DMS 273 treated with DMSO at 0.1 percent for 48 hours (cell line): ENCODE measurements at places on chromosomes 11 and 22.

GRCh38 chr11:1870326-1870696 is 17.4 kb downstream of the LSP1 start:
- DNase-seq, result no peak

- DNase-seq, result no peak
Measured at GRCh38 chr11:96390488-96390792, 627 bp downstream of the JRKL start.

GRCh38 chr11:123082977-123083376 is 21.0 kb upstream of the HSPA8 start:
- DNase-seq, result no peak

DNA sequence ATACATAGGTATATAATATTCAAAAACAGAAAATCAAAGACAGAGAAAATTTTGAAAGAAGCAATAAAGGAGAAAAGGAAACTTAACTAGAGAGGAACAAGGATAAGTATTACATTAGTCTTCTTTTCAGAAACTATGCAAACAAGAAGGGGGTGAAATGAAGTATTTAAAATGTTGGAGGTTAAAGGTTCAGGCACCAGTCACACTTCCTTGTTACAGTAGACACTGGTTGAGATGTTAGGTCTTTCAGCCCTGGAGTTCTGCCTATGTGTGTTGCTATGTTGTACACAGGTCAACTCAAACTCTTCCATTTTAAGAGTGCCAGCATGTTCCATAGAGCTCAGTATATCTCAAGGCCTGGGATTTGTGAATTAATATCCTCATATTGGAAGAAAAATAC is 6.0 kb upstream of the MS4A4A start:
- DNase-seq, result no peak

DNA sequence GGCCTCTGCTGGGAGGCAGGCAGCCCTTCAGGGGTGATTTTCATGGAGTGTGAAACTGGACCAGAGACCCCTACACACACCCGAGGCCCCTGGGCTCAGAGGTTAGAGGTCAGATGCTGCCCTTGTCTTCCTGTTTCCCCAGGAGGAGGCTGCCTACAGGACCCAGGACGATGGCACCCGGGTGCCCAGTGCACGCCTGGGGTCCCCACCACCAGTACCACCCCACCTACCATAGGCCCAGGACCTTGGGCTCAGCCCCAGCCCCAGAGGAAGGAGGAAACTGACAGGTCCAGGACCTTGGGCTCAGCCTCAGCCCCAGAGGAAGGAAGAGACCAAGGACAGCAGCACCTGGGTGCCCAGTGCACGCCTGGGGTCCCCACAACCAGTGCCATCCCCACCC is 79.2 kb downstream of the BRD1 start:
- DNase-seq, result no peak

DNA sequence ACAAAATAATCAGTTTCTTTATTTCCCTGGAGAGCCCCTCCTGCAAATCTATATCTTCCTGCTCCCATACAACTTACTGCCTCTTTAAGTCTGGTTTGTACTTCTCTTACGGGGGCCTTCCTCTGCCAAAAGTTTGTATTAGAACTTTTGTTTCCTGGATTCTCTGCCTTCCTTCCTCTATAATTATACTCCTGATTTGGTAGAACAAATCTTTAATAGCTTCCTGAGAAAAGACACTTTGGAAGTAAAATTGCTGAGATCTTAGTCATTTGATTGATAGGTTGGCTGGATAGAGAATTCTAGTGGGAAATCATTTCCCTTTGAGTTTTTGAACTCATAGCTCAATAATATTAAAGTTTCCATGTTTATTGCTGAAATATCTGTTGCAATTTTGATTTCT is 499.2 kb downstream of the RAB38 start:
- DNase-seq, result no peak

- no peak for DNase-seq
Measured at GRCh38 chr11:128904656-128905344, 13.6 kb downstream of the KCNJ5 start.

GRCh38 chr11:44911029-44911814 is 39.5 kb downstream of the TP53I11 start:
- DNase-seq, result no peak

- DNase-seq, result no peak
Measured at GRCh38 chr22:33920197-33920540, at the start of gene LARGE1. Gene LARGE1 (minus strand): TSS chr22:33920476.

- no peak for DNase-seq
Measured at GRCh38 chr11:57181678-57182305, at the start of gene LRRC55. Gene LRRC55 (plus strand): TSS chr11:57181953. CDS start chr11:57182023, 70 bp downstream.

DNA sequence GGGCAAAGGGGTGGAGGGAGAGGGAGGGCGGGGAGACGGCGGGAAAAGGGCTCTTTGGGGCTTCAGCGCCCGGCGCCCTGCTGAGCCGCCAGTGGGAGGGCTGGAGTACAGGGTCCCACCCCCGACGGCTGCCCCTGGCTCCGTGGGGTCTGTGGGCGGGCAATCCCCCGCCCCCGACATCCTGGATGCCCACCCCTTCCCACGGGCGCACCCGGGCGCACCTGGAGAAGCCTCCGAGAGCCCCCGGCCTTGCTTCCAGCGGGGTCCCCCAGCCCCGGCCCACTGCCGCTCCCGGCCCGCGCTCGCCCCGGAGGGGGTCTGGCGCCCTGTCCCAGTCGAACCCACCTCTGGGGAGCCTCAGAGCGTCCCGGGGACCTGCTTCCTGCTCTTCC is 394 bp downstream of the CHRM4 start:
- no peak for DNase-seq

- DNase-seq, result no peak
Measured at GRCh38 chr11:62747475-62748160, 6.3 kb downstream of the ZBTB3 start.
